ENCODE measurements at places on chromosomes 6 and 20. TPM values are rescaled to one million over a fixed set of nuclear protein-coding genes. Genes with fewer than 3 reads are reported as not detected.

The WFDC2 gene
- 1.3 TPM for total RNA-seq

The MEI4 gene
- not detected for total RNA-seq

The ABHD16B gene
- not detected for total RNA-seq

GRCh38 chr6:165716886-165717285 lies 53.8 kb upstream of the PDE10A start:
- no peak for DNase-seq
- no peaks in the 10 kb centered on the region for H3K4me1 ChIP-seq
- no peaks in the 10 kb centered on the region for H3K36me3 ChIP-seq
- H3K27ac ChIP-seq, result no peak overlapping the region
- no peaks in the 10 kb centered on the region for H3K27me3 ChIP-seq

DNA sequence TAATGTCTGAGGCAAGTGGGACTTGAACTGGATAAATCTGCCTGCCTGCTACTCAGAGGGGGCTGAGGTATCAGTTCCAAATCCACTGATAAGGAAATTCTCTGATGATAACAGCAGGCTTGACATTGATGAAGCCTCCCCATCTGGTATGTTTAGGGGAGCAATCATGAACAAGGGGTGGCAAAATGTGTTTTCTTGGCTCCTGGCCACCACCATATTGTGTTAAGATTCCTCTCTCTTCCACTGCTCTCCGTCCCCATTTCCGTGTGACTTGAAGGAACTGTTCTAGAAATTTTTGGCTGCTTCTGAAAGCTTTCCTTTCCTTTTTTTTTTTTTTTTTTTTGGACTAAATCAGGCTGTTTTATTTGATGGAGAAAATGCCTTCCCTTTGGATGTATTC lies 335.3 kb upstream of the NRSN1 start:
- no peak overlapping the region for H3K27ac ChIP-seq
- H3K27me3 ChIP-seq, result no peaks in the 10 kb centered on the region
- H3K4me1 ChIP-seq, result no peaks in the 10 kb centered on the region
- no peak for DNase-seq
- no peak overlapping the region for H3K4me3 ChIP-seq

GRCh38 chr6:26312501-26313397 lies 52.2 kb upstream of the BTN3A2 start:
- peak overlapping the region; percentile 93 for H3K27ac ChIP-seq
- no peaks in the 10 kb centered on the region for H3K27me3 ChIP-seq
- DNase-seq, result peak; percentile 92
- peaks cover 2% of the 10 kb centered on the region for H3K36me3 ChIP-seq
- peaks cover 33% of the 10 kb centered on the region for H3K4me1 ChIP-seq
